ENCODE measurements at places on chromosomes 3 and 15.
A peak's percentile ranks its signal among the peaks of the same experiment; 100 is the strongest.

DNA sequence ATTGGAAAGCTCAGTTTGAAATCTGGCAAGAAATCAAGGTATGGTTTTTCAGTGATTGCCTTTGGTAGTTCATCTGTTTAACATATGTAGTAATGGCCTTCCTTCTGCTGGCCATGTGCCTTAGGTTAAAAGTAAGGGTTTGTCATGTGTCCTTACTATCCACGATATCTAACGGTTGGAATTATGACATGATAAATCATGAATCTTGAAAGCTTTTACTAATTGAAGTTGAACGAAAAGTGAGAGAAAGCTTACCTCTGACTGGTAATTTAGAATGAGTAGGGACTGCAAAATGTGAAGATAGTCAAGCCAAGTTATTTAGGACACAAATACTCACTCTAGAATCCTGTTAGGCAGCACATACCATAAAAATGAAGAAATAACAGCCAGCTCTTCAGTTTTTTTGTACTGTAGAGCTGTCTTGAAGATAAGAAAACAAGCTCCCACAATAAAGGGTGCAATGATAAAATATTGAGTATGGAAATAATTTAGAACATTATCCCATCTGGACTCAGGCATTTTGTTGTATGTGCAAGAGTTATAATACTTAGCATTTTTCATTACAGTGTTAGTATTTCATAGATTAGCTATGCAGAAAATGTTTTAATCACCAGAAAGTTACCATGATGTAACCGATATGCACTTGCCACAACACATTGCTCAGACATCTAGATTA lies 303.4 kb downstream of the ZNF385D start:
- DNase-seq, result no peak

DNA sequence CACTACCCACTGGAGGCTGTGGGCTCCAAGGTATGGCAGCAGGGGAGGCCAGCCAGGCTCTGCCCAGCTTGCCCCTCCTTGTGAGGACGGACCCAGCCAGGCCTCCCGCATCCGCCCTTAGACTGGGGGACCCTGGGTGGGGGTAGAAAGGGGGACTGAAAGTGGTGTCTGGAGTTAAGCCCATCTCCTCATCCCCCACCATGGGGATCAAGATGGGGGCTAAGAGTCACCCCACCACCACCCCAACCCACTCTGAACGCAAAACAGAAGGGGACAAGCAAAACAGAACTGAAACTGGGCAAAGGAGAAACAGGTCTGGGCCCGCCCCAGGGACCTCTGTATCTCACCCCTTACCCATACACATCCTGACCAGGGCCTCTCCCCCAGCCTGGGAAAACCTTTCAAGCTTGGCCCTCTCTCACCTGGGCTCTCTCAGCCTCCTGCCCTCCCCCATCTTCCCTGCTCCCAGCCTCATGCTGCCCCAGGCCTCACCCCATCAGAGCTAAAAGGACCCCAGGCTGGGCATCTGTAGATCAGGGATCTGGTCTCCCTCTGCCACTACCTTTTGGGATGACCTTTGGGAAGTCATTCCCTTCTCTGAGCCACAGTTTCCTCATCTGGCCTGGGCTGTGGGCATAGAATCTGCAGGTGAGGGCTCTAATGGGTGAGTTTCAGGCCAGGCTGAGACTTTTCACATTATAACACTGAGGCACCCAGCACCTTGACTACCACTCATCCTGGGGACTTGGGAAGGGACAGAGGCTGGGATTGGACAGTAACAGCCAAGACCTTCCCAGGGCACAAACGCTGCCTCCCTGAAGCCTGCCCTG lies 30.0 kb upstream of the CYP11A1 start:
- no peak for DNase-seq

DNA sequence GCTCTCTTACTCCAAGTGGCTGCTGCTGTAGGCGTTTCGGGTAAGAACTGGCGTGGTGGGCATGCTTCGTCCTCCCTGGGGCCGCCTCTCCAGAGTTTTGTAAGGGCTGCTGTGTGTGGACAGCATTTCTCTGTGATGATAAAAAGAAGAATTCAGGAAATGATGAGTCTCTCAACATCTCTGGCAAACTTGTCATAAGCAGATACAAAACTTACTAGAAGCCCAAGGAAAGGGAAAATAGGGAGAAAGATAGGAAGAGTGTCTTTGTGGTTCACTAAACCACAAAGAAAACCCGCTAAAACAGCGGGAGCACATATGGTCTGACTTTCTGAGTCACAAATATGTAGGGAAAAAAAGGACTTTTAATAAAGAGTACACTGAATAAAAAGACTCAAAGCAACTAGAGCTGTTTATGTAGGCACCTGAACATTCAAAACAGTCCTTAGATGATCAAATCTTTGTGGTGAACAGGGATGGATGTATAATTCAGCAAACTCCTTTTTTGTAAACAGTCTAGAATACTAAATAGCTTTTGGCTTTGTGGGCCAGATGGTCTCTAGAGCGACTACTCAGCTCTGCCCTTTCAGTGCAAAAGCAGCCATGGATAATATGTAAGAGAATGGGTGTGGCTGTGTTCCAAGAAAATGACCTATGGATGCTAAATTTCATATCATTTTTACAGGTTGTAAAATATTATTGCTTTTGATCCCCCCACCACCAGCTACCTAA lies 60.4 kb upstream of the LMOD3 start:
- DNase-seq, result peak; percentile 31

- DNase-seq, result peak; percentile 50
Measured at GRCh38 chr3:189233225-189233858, 61.6 kb downstream of the TPRG1 start.

DNA sequence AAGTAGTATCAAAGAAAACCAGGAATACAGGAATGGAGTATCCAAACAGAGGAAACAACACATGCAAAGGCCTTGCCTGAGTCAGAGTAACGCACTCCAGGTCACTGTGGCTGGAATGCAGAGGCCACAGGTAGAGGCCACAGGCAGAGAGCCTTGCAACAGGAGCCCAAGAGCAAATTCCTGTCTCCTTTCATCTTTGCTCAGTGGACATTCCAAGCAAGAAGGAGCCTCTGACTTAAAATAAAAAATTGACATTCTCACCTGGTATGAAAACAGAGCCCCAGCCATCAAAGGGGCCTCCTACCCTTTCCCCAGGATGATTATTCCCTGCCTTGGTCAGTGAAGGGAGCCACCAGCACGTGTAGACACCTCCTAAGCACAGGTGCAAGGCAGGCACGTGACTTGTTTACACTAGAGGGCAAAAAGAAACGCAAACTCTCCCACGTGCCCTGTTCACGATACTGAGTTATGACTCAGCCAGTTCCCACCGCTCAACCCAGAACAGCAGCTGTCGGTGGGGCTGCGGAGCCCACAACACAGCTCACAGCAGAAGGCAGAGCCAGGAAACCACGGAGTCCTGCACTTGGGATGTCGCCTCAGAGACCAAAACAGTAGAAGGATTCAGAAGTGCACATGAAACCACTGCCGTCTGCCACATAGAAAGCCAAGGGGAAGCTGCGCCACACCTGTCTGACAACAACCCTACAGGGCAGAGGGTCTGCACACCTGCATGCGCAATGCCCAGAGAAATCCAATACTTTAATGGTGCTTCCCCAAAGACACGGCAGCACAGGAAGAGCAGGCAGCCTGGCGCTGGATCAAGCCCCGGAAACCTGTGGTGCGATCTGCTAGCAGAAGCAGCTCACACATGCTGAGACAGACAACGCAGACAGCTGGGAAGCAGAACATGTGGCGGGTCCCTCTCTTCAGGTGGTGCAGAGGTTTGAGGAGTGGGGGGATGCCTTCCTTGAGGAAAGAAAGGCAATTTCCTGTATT lies 52.1 kb downstream of the ITGB5 start:
- DNase-seq, result peak; percentile 62

GRCh38 chr3:175726228-175726627 lies 867.1 kb downstream of the NAALADL2 start:
- no peak for DNase-seq

- DNase-seq, result no peak
Measured at GRCh38 chr3:114186501-114186900, 7.6 kb upstream of the DRD3 start.

- no peak for DNase-seq
Measured at GRCh38 chr15:67170143-67170925, 84.1 kb downstream of the AAGAB start.

- no peak for DNase-seq
Measured at GRCh38 chr3:165641569-165642310, 195.5 kb downstream of the BCHE start.

DNA sequence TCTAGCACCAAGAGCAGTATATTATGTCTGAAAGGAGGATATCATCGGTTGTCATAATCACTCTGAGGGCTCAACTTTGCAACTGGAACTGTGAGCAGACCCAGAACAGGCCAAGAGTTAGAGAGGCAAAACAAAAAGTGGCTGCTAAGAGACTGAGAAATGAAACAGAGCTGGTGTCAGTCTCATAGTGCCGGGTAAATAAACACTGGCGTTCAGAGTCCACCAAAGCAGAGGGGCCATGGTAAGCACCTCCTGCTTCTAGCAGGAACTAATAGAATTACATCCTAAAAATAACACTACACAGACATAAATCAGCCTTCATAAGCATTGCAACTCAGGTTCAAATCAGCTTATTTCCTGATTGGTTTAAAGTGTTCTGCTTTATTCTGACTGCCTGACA lies 10.3 kb upstream of the IL12A start:
- peak; percentile 48 for DNase-seq

DNA sequence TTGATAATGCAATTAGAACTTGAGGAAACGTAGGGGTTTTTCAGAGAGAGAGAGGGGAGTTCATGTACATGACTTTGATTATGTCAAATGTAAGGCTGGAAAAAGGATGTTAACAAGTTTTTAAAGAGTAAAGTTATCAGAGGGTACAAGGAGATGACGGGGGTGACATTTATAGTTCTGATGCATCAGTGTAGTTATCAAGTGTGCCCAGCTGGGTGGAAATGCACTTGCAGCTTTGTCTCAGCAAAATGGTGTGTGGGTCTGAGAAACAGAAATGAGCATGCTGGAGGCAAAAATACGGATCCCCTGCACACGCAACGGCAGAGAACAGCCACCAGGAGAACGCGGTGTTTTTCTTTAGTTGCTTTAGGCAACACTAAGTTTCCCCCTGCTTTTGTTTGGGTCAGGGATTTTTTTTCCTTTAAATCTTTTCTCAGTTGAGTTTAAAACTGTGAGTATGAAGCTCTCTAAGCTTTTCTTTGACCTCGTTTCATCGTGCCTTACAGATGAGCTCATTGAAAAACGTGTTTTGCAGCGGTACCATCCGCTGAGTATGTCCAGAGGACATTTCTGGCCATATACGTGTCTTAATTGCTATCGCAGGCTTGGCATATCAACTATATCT lies 205.4 kb downstream of the PDZRN3 start:
- no peak for DNase-seq

- no peak for DNase-seq
Measured at GRCh38 chr3:17733215-17733614, 9.2 kb downstream of the TBC1D5 start.

GRCh38 chr15:58078591-58078990 lies 13.1 kb upstream of the ALDH1A2 start:
- DNase-seq, result no peak

DNA sequence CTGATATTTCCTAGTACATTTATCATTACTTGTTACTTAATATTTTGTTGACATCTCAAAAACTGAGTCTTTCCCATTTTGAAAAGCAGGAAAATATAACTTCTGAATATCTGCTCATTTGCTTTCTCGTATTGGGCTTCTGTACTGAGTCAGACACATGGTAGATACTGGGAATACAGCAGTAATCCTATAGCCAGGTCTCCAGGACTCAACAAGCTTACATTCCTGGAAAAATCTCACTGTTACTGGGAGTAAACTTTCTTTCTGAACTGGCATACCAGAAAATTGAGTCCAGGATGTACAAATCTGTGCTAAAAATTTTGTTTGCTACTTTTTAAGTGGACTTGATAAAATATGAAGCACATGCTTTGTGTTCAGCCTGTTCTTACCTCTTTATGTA lies 240.4 kb downstream of the RBMS3 start:
- no peak for DNase-seq

DNA sequence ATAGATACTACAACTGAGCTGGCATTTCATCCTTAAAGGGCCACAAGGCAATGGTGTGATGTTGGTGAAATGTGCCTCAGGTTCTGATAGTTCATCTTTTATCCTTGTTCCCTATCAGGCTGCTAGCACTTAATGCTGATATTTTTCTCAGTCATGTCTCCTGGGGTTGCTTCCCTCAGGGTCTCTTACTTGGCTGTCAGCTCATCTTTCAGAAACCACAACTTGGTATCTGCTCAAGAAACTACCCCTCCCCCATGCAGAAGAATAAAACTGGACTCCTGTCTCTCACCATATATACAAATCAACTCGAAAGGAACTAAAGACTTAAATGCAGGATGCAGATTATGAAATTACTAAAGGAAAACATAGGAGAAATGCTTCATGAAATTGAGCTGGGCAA lies 308.1 kb downstream of the CHST2 start:
- DNase-seq, result no peak

GRCh38 chr3:41673650-41674049 lies 288.3 kb downstream of the ULK4 start:
- no peak for DNase-seq

- DNase-seq, result no peak
Measured at GRCh38 chr3:100150473-100150872, 36.2 kb upstream of the FILIP1L start.

- DNase-seq, result no peak
Measured at GRCh38 chr15:50227076-50227475, 38.5 kb downstream of the HDC start.

DNA sequence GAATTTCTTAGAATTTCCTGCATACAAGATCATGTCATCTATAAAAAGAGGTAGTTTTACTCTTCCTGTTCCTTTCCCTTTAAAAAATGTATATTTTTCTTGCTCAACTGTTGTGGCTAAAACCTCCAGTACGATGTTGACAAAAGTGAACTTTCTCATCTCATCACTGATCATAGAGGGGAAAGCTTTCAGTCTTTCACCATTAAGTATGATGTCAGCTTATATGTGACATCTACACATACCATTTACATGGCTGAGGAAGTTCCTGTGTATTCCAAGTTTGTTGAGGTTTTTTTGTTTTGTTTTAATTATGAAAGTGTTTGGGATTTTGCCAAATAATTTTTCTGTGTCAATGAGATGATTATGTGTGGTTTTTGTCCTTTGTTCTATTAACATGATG lies 173.6 kb downstream of the PLD1 start:
- no peak for DNase-seq

GRCh38 chr15:22236469-22236868 lies 156.1 kb downstream of the OR4M2 start:
- no peak for DNase-seq

GRCh38 chr3:43207628-43208085 lies 78.7 kb upstream of the SNRK start:
- DNase-seq, result no peak

DNA sequence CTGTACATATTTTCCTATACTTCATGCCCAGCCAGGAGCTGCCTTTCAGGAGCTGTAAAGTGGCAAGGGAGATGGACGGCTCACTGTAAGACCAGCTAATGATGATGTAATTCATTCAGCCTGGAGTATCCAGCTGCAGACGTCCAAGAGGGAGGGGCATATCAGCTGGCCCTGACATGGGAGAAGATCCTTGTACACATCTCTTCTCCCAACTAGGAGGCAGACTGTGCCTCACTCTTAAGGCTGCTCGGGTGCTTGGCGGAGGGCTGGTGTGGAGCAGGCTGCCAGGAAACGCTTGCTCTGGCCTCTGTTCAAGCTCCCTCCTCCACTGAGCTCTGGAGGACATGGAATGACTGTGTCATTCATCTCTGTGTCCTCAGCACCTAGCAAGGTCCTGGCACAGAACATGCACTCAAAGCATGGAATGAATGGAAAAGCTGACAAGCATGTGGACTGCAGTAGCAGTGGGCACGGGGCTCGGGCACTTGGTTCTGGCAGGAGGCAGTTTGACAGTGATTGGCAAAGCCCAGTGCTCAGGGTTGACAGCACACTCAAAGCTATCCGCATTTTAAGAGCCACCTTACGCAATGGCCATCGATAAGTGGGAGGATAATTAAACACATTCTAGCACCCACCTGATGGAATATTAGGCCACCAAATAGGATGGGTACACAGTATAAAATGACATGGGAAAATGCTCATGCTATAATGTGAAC lies 72.4 kb downstream of the TBC1D2B start:
- DNase-seq, result peak; percentile 56

Data from mucosa of descending colon (tissue), 3 donors.